ENCODE measurements at places on chromosomes 7 and 10.

GRCh38 chr7:67619175-67619574 lies 622.5 kb downstream of the TYW1 start:
- peak; percentile 25 for DNase-seq

GRCh38 chr10:124145109-124145870 lies 51.9 kb upstream of the CHST15 start:
- DNase-seq: no peak

GRCh38 chr10:48894911-48895802 lies 44.5 kb downstream of the LRRC18 start:
- no peak for DNase-seq

- no peak for DNase-seq
These were observed 95.7 kb downstream of the GNAI1 start for GRCh38 chr7:80230327-80230726.

- DNase-seq: no peak
These were observed 31.1 kb upstream of the LEP start for GRCh38 chr7:128210036-128210347.

DNA sequence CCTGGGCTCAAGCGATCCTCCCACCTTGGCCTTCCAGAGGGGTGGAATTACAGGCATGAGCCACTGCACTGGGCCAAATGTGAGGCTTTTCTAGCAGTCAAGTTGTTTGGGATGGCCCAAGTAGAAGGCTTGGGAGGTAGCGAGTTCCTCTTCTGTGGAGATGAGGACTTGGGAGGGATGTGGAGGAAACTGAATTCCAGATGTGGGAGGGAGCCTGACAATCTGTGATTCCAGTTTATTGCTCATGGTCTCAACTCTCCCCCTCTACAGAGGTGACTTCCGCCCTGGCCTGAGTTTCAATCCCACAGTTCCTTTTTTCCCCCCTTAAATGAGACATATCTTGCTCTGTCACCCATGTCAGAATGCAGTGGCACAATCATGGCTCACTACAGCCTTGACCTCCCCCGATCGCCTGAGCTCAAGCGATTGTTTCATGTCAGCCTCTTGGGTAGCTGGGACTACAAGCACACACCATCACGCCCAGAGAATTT lies 3.4 kb downstream of the STYXL1 start:
- no peak for DNase-seq

DNA sequence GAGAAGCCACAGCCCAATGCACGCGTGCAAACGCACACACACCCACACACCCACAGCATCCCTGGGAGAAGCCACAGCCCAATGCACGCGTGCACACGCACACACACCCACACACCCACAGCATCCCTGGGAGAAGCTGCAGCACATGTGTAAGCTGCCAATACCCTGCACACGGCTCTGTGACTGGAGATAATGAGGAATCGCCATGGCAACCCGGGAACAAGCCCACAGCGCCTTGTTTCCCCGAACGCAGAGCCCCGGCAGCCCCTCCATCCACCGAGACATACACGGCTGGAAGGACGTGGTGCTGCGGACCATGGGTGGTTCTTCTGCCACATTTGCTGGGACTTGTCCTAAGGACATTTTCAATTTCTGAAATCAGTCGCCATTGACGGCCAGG lies 221.3 kb downstream of the PTPRN2 start:
- no peak for DNase-seq

- no peak for DNase-seq
These were observed 88.4 kb downstream of the ABCA13 start for GRCh38 chr7:48259463-48260280.

GRCh38 chr7:75987026-75987804 lies 7.2 kb downstream of the TMEM120A start:
- no peak for DNase-seq

- DNase-seq: no peak
These were observed 114.6 kb downstream of the SRI start for GRCh38 chr7:88105231-88105630.

DNA sequence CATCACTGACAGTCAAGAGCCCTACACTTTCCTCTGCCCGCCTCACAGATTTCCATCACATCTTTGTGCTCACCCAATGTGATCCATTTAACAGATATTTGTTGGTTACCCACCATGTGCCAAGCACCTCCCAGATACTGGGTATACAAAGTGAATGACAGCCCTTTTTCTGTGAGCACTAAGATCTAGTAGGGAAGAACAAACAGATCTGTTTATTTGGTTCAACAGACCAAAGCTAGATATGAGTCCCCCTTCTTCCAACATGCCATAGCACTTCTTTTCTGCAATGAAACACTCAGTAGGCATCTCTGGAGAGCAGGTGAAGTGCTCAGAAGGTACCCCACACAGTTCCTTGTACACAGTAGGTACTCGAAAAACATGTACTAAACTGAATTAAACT lies 101.4 kb downstream of the HIPK2 start:
- no peak for DNase-seq

DNA sequence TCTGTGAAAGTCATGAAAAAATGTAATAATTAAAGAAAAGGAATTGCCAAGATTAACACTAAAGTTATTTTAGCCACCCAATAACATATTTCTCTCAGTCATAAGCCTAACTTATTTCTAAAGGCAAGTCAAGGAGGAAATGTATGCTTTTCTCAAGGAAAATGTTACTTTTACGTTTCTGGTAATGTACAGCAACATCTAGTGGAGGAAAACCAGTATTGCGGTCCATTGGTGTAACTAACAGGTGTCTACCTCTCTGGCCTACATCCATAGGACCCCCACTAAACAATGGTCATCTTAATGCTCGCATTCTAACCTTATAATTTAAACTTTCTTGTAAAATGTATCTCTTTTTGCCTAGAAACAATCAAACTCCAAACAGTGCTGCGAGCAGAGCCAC lies 437.5 kb downstream of the KIF20B start:
- DNase-seq: no peak

DNA sequence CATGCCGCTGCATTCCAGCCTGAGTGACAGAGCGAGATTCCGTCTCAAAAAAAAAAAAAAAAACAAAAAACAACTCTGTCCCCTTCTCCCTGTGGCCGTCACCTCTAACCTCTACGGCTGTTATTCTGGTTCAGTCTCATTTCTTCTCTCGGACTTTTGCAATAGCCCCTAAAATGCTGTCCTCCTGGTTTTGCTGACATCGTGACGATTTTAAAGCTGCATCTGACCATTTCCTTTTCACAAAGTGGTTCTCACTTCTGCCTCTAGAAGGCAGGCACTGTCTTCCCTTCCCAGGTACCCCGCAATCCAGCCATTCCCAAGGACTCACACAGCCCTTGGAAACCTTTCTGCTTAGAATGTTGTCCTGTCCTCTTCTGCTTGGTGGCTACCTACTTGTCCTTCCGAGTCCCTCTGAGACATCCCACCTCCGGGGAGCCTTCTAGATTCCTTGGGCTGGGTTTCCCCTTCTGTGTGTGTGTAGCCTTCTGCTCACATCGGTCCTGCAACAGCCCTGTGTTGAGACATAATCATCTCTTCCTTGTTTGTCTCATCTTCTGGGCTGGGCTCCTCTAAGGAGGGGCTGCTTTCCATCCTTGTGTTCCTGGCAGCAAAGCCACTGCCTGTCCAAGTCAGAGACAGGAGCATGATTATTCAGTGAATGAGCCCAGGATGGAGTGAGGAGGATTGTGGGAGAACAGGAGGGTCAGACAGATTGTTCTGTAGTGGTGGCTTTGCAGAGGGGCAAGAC lies 83.1 kb downstream of the GRK5 start:
- no peak for DNase-seq

DNA sequence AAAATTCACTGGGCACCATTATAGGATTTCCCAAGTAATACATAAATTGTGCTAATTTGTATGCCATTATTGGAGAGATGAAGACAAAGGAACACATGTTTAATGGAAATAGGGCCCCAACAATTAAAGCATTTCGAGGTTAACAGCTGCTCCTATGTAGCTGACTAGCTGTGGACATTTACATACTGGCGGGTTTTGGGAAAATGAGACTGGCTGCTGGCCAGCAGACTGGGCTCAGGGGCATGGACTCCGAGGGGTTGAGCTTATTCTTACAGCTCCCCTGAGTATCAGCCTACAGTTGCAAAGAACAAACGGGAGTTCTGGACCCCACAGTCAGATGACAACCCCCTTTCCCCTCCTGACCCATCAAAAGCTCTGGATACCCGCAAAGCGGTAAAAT lies 91.9 kb upstream of the MYO3A start:
- no peak for DNase-seq

DNA sequence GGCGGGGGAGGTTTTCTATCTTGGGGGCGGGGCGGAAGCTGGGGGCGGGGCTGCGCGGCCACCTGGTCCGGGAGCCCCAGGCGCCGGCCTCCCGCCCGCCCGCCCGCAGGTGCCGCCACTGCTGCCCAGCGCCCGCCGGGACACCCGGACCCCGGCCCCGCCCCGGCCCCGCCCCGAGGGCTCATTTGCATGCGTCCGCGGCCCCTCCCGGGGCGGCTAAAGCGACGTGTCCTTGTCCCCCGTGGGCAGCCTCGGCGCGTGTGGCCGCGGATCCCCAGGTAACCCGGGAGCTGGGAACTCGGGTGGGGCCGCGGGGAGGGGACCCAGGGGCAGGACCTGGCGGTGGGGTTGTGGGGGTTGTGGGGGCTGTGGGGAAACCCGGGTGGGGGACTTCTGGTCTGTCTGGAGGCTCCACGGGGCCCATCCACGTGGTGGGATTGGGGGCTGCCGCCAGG lies at the start of gene BHLHA15:
BHLHA15 (plus strand) TSS at position 219 of the 455 bp plus-strand sequence. CDS start 871 bp downstream, outside the sequence.
- no peak for DNase-seq

DNA sequence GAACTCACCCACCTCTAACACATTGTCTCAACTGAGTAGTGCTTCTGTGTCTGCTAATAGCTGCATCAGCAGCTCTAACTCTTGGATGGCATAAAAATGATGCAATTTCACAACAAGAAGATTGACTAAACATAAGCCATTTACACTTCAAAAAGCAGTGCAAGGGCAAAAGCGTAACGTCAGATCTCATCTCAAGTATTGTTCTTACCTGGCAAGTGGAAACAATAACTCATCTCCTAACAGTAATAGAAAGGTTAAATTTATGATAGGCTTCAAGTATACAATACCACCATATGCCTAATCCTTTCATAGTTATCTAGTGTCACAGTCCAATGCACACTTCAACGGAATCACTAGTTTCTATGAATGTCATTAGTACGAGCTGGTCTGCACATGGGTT lies 14.8 kb downstream of the TPK1 start:
- no peak for DNase-seq

DNA sequence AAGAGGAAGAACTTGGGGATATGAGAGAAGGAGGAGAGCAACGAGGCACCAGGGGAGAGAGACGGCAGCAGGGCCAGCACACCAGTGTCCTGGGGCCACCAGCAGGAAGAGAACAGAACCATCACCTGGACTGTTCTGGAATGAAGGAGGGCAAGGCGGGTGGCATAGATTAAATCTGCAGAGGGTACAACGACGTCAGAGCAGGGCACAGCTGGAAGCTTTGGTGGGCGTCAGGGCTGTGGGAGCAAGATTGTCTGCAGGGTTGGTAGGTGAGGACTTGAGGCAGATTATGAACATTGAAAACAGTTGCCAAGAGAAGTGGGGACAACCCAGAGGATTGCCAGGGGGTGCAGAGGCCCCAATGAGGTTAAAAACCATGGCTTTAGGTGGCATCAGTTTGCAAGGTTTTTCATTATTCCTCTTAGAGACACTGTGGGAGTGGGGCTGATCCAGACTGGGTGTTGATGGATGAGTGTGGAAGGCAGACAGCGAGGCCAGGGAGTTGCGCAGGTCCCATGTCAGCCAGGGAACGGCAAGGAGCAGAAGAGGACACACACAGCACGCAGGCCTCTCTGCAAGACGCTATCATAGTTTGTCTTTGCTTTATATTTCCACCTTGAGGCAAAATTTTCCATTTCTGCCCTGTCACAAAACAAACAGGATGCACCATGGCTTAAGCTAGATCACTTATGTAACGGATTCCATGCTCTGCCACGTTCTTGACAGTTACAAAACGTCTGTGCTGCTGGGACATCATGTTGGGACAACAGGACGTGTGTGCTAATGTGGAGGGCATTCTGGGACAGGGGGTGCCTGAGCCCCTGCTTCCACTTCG lies 52.5 kb upstream of the LEP start:
- no peak for DNase-seq
